ENCODE measurements at places on chromosomes 3 and 15. TPM values are rescaled to one million over a fixed set of nuclear protein-coding genes. Genes with fewer than 3 reads are reported as not detected.
A peak's percentile ranks its signal among the peaks of the same experiment; 100 is the strongest.

DNA sequence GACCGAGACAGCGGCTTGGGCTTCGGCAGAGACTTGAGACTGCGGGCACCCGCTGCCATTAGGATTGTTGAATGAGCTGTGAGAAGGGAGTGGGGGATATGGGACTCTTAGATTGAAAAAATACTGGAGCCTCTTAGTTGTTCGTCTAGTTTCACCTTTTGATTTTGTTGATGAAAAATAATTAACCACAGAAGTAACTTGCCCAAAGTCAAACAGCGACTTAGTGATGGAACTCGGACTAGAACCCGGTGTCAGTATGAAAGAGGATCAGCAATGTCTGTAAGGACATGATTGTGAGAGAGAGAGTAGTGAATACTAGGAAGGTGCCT lies 510 bp upstream of the GOLGB1 start:
- peaks cover 23% of the 10 kb centered on the region for H3K4me1 ChIP-seq
- peak overlapping the region; percentile 99 for H3K27ac ChIP-seq
- no peaks in the 10 kb centered on the region for H3K27me3 ChIP-seq
- DNase-seq = no peak

GRCh38 chr3:73835945-73836344 lies 211.2 kb upstream of the PDZRN3 start:
- H3K4me1 ChIP-seq = no peaks in the 10 kb centered on the region
- H3K27ac ChIP-seq = no peak overlapping the region
- no peak for DNase-seq
- H3K4me3 ChIP-seq = no peak overlapping the region

GRCh38 chr3:25907081-25907480 lies 117.2 kb downstream of the OXSM start:
- H3K27me3 ChIP-seq = no peaks in the 10 kb centered on the region
- no peak for DNase-seq
- H3K4me1 ChIP-seq = peaks cover 3% of the 10 kb centered on the region
- H3K27ac ChIP-seq = no peak overlapping the region
- H3K4me3 ChIP-seq = no peak overlapping the region

DNA sequence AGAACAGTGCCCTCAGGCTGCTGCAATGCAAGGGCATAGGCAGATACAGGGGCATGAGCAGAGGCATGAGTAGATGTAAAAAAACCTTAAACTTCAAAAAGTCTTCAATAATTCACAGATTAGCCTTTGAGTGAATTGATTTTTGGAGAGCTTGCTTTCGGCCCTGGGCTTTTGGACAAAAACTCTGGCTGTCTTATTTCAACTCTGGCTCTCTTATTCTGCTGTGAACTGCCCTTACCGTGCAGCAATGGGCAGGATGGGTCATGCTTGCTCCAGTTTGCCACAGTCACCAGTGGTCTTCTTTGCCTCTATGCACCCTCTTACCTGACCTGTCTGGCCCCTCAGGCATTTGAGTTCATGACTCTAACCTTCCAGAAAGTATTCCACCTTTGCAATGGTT lies 555.7 kb downstream of the MAGI1 start:
- no peaks in the 10 kb centered on the region for H3K36me3 ChIP-seq
- DNase-seq = no peak
- no peak overlapping the region for H3K4me3 ChIP-seq
- H3K27me3 ChIP-seq = no peaks in the 10 kb centered on the region
- H3K27ac ChIP-seq = no peak overlapping the region
- H3K4me1 ChIP-seq = no peaks in the 10 kb centered on the region

DNA sequence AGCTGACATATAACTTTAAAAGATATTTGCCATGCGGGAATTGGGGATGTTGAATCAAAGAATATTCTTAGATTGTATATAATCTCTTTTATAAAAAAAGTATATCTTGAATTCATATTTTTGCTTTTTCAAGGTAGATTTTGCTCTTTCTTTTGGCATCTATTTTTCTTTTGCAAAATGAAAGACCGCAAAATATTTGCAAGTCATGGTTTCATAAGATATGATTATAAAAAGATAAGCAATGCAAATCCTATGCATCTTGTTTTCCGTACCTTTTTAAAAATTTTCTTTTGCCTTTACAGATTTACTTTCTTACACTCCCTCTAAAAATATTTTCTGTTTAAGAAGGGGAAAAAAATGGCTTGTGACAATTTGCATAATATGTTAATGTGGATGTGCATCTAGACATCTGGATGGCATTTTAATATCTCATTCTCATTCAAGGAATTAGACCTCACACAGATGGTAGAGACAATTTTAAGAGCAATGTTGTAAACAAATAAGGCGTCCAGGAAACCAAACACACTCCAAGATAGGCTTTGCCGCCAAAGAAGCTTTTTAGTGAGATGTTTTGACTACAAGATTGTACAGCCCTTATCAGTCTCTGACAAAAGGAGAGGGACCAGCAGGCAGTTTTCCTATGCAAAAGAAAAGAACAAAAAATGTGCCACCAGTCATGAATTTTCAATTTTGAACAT lies 371.1 kb downstream of the CHL1 start:
- DNase-seq = no peak
- no peaks in the 10 kb centered on the region for H3K4me1 ChIP-seq
- no peaks in the 10 kb centered on the region for H3K36me3 ChIP-seq
- no peak overlapping the region for H3K27ac ChIP-seq

DNA sequence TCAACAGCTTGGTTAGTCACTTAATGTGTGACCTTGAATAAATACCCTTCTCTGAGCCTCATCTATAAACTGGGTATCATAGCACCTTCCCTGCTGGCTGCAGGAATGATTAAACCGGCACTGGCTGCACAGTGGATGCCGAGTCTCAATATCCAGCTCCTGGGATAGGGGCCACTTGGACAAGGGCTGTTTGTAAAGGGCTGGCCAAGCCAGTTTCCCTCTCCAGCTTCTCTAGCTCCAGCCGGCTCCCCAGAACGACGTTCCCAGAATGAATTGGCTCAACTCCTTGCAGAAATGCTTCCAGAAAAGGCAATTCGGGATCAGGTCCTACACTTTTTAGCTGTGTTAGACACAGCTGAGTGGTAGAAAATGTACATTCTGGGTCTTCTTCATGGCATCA lies 58.8 kb downstream of the LSM3 start:
- no peak for DNase-seq
- H3K27me3 ChIP-seq = no peaks in the 10 kb centered on the region
- no peak overlapping the region for H3K27ac ChIP-seq
- no peaks in the 10 kb centered on the region for H3K36me3 ChIP-seq
- H3K4me3 ChIP-seq = no peak overlapping the region
- no peaks in the 10 kb centered on the region for H3K4me1 ChIP-seq

GRCh38 chr15:53511175-53511574 lies 248.3 kb downstream of the WDR72 start:
- H3K36me3 ChIP-seq = no peaks in the 10 kb centered on the region
- no peak overlapping the region for H3K4me3 ChIP-seq
- DNase-seq = no peak
- H3K4me1 ChIP-seq = no peaks in the 10 kb centered on the region

The SLC22A13 gene
- total RNA-seq = 0.28 TPM

The HRH1 gene
- 0.42 TPM for total RNA-seq

The C3orf70 gene
- not detected for total RNA-seq

The INKA1 gene
- total RNA-seq = 1.1 TPM

The GHRL gene
- not detected for total RNA-seq

The CD200R1 gene
- total RNA-seq = 3.5 TPM

Data from CD8-positive, alpha-beta memory T cell (primary cell).